ENCODE measurements at places on chromosomes 7 and 10.

DNA sequence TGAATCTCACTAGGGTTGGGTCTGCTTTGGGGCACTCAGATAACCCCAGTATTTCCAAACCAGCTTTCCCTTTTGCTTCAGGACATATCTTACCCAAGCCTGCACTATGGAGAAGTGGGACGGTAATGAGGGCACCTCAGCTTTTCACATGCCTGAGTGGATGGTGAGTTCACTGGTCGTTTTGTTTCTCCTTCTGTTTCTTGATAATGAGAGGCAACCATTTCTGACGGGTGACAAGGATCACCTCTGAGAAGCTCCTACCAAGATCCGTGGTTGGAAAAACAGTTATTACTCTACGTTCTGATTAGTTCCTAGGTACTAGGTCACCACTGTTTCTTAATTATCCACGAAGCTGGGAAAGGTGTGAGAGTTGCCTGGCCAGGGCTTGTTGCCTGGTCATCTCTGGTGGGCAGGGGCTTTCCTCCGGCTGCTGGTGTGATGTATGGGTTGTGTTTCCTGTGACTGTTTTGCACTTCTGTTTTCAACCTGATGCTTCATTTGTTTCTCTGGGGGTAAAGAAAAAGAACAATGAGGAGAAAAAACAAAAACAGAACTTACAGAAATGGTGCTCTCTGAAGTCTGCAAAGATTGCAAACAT, 65.7 kb upstream of the STRIP2 start:
- DNase-seq = no peak

GRCh38 chr10:79982861-79983260, 34.0 kb upstream of the SFTPD start:
- DNase-seq = no peak

- no peak for DNase-seq
Observed at GRCh38 chr7:82211333-82211732, 232.2 kb downstream of the CACNA2D1 start.

- no peak for DNase-seq
Observed at GRCh38 chr7:144827621-144828020, 8.2 kb downstream of the TPK1 start.

DNA sequence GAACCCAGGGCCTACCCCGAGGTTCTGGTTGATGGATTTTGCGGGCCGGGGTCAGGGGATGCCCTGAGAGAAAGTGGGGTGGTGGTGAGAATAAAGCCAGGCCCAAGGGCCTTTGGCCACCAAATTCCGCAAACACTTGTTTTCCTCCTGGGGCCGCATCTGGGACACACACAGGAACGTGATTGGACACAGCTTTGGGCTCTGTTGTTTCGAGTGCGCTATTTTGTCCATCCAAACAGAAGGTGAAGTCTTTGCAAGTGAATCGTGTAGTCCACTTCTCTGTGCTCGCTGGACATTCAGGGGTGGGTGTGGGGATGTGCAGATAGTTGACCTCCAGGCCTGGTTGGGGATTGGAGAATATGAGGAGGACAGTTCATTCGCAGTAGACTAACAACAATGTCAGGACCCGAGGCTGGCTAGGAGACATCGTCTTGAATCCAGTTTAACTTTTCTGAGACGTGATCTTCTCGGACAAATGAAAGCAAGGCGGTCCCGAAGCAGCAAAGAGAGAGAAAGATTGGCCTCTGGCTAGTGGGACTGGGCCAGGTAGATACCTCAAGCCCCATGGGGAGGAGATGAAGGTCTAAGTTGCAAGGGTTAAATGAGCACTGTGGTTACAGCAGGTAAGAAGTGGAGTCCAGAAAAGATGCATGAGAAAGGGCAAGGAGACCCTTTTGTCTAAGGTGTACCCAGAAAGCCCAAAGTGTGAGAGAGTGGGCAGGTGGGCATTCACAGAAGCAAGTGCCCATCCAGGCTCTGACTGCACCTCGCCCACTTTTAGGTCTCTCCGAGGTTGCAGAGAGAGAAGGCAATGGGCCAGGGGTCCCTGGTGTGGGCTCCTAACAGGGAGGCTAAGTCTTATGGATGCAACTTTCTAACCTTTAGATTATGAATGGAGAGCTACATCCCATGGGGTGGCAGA, 764 bp upstream of the FAM131B start:
- no peak for DNase-seq

DNA sequence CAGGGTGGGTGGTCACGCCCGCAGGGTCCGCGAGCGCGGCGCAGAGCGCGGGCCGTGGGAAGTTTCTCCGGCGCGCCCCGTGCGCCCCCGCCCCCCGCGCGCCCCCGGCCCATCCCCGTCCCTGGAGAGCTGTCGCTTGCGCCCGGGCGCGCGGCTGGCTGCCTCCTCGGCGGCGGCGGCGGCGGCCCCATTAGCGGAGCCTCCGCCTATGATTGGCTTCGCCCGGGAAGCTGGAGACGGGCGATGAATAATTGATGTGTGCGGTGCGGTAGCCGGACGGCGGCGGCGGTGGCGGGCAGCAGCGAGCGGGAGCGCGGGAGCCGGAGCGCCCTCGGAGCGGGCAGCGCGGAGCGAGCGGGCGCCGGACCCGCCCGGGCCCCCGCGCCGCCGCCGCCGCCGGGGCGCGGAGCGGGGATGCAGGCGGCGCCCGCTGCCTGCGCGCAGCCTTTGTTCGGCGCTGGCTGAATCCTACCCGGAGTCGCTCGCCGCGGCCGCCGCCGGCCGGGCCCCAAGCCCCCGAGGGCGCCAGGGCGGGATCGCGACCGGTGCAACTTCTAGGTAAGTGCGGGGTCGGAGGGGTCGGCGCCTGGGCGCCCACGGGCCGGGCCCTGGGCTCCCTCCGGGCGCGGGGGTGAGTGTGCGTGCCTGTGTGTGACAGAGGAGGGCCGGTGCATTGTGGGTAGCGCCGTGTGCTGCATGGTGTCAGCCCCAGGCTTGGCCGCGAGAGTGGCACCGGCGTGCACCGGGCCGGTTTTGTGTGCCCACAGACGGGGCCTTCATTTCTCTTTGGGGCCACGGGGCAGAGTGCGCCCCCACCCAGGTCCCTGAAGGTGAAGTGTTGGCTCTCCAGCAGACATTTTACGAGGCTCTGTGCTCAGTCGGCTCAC, 103.8 kb upstream of the PPIF start:
- DNase-seq = peak; percentile 63

GRCh38 chr7:158676906-158677305, 27.7 kb downstream of the NCAPG2 start:
- DNase-seq = no peak

GRCh38 chr10:31158011-31158658, 126.5 kb upstream of the ZNF438 start:
- DNase-seq = no peak

DNA sequence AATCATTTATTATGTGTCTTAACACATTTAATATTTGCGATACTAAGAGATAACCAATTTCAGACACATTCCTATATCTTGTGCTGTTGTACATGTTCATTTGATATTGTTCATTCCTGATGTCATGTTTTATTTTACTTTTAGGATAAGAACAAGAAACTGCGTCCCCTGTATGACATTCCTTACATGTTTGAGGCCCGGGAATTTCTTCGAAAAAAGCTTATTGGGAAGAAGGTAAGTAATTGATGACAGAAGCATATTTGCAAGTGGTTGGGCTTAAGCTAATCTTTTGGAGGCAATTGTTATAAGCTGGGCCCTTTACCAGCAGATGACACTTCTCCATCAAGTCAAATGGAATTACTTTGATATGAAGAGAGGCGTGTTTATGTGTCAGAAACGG, 155.3 kb downstream of the SND1 start:
- DNase-seq = no peak

DNA sequence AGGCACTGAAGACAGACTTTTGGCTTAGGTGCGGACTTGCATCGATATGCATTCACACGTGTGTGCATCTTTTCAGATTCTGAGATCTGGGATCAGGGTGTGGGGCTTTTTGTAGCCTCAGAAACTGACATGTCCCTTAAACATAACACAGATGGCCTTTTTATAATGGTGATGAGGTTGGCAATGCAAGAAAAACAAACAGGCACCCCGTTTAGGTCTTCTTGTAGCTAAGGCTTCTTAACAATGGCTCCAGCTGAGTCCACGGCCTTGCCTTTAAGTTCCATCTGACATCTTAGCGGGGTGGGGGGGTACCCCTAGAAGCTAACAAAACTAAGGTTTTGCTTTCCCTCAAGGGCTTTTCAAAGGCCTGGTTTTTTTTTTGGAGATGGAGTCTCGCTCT, 146.3 kb downstream of the PRPF18 start:
- DNase-seq = no peak

DNA sequence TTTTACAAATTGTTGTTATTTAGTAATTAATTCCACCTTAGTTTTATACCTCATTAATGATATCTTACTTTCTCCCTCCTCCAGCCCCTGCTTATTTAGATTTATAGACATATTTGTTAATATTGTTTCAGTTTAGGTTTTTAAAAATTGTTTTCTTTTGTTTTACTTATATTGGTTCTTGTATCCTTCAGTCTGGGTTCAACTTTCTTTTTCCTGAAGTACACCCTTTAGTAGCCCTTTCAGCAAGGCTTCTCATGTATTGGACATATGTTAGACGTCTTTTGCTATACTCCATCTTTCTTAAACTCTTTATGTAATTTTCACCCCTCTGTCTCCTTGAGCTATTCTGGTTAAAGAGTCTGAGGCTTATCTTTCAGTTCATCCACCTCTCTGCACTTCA, 12.8 kb upstream of the POU6F2 start:
- DNase-seq = no peak

DNA sequence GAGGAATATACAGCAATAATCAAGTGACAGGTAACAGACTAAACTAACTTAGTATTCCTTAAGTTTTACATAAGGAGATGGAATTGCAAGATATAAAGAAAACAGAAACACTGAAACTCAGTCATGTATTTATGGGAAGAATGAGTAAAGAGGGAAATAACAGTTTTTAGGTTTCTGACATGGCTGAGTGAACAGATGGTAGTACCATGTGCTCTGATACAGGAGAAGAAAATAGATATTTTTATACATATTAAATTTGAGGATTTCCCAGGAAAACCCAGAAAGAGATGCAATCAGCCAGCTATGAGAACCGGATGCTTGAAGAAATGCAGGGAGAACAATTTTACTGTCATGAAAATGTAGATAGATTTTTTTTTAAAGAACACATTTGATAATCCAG, 669.5 kb upstream of the GRM3 start:
- DNase-seq = no peak

DNA sequence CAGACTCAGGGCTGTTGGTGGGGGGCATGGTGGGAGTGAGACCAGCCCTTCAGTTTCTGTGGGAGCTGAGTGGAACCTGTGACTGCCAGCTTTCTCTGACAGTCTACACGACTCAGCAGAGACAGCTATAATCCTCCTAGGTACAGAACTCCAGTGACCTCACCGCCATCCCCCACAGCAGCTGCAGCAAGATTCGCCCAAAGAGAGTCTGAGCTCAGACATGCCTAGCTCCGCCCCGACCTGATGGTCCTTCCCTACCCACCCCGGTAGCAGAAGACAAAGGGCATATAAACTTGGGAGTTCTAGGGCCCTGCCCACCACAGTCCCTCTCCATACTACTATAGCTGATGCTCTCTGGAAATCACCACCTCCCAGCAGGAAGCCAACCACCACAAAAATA, 500.1 kb downstream of the ETV1 start:
- no peak for DNase-seq

- DNase-seq = no peak
Observed at GRCh38 chr10:28897617-28898464, 220.5 kb downstream of the BAMBI start.

- DNase-seq = no peak
Observed at GRCh38 chr10:132457328-132458070, 60.5 kb downstream of the PWWP2B start.

GRCh38 chr10:18880530-18880929, 168.1 kb upstream of the MALRD1 start:
- DNase-seq = no peak

DNA sequence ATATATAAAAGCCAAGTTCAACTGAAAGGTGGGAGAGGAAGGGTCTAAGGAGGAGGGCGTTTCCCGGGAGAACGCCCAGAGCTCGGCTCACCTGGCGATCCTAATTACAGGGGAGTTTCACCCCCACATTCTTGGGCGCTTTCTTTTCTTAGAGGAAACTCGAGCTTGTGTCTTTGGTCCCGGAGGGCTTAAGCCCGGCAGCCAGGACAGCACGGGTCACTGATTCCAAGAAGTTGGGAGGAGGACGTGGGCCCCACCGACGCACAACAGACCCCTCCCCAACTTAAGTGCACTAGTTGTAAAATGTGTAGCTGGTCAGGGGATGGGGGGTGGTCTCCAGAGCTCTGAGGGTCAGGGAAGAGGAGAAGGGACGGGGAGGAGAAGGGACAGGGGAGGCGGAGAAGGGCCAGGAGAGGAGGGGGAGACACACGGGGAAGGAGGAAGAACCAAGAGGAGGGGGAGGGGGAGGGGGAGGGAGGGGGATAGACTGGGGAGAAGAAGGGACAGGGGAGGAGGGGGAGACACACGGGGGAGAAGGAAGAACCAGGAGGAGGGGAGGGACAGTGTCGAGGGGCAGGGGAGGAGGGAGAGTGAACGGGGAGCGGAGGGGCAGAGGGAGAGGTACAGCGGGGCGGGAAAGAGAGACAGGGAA, 874 bp downstream of the BAIAP2L1 start:
- DNase-seq = no peak

- no peak for DNase-seq
Observed at GRCh38 chr7:11415101-11415500, 416.9 kb downstream of the THSD7A start.

DNA sequence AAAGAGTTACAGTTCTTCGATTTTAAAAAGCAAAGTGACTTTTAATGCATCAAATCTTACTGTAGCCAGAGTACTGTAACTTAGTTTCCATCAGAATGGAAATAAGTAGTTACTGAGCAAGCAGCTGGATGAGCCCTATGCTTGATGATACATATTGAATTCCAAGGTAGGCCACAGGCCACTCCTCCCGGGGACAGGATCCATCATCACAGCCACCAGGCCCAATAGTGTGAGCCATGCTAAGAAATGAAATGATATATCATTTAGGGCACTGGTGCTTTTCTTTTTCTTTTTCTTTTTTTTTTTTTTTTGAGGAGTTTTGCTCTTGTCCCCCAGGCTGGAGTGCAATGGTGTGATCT, 42.9 kb upstream of the TOMM7 start:
- no peak for DNase-seq

DNA sequence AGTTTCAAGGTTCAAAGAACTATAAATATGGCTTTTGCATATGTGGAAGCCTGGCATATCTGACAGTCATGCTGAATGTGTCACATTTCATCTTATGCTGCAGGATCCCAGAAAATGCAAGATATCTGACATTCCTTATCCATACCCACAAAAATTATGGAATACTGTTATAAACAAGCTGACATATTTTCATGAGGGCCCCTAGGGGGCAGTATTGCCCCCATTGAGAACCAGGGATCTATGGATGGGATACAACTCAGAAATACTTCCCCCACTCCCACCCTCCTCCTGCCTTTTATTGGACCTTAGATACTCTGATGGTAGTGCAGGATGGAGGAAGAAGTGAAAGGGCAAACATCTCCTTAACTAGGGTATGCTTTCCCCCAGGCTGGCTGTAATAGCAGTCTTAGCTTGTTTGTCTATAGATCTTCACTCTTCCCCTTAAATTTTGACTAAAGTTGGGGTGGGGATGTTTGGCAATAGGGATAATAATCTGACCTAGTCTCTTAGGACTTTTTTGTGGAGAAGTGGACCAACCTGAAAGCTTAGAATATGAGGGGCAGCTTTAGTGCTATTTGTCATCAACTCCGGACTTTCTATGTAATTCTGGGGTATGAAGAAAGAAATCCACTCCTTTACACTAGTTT, 3.5 kb upstream of the GNGT1 start:
- DNase-seq = no peak
